ENCODE measurements at places on chromosomes 2 and 18. TPM values are rescaled to one million over a fixed set of nuclear protein-coding genes. Genes with fewer than 3 reads are reported as not detected.

GRCh38 chr2:239574434-239575156 is 173.8 kb upstream of the HDAC4 start:
- no peak for DNase-seq
- no peaks in the 10 kb centered on the region for H3K36me3 ChIP-seq
- no peak overlapping the region for H3K4me3 ChIP-seq
- no peaks in the 10 kb centered on the region for H3K4me1 ChIP-seq
- H3K27me3 ChIP-seq = no peaks in the 10 kb centered on the region

- no peak overlapping the region for H3K27ac ChIP-seq
- no peak for DNase-seq
- no peak overlapping the region for H3K4me3 ChIP-seq
- H3K27me3 ChIP-seq = peaks cover 12% of the 10 kb centered on the region
- H3K4me1 ChIP-seq = no peaks in the 10 kb centered on the region
These were observed 39.6 kb upstream of the DAPL1 start for GRCh38 chr2:158755310-158756087.

APOB gene
- total RNA-seq = under 0.01 TPM

DNA sequence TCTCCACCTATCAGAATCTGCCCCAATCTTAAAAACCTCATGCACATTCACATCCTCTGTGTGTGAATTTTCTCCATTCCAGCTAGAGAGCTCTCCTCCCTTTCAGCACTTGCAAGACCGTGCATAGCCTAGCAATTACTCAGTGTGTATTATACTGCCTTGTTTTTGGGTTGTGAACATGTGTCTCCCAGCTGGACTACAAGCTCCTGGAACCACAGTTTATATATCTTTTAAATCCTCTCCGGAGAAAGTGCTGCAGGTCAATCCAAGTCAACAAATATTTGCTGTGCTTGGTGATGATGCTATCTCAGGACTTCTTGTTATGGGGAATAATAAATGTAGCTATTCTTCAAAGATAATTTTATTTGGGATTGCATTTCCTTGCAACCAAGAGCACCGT is 58.2 kb upstream of the MEX3C start:
- no peaks in the 10 kb centered on the region for H3K36me3 ChIP-seq
- no peak for DNase-seq
- no peaks in the 10 kb centered on the region for H3K4me1 ChIP-seq
- H3K4me3 ChIP-seq = no peak overlapping the region

GRCh38 chr2:120766470-120767351 is 31.0 kb downstream of the GLI2 start:
- peak; percentile 50 for DNase-seq
- no peaks in the 10 kb centered on the region for H3K36me3 ChIP-seq
- peaks cover 62% of the 10 kb centered on the region for H3K4me1 ChIP-seq
- no peak overlapping the region for H3K4me3 ChIP-seq
- H3K27ac ChIP-seq = peak overlapping the region; percentile 87

DNA sequence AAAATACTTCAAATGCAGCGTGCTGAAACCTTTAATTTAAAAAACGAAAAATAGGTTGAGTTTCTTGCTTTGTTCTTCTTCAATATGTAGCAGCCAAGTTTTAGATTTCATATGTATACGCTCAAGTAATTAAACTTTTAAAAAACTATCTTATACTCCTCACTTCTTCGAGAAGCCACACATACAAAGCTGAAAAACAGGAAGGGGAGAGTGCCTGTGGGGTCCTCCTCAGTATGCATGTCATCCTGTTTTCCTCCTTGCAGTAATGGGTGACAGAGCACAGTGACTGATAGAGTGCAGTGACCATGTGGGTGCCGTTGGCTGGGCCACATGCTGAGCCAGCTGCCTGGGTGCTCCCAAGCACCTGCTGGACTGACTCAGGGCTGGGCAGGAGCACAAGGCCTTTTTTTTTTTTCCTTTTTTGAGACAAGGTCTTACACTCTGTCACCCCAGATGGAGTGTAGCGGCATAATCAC is 33.3 kb downstream of the UXS1 start:
- peaks cover 19% of the 10 kb centered on the region for H3K36me3 ChIP-seq
- H3K4me3 ChIP-seq = no peak overlapping the region
- H3K4me1 ChIP-seq = no peaks in the 10 kb centered on the region
- H3K27ac ChIP-seq = no peak overlapping the region
- H3K27me3 ChIP-seq = no peaks in the 10 kb centered on the region

DNA sequence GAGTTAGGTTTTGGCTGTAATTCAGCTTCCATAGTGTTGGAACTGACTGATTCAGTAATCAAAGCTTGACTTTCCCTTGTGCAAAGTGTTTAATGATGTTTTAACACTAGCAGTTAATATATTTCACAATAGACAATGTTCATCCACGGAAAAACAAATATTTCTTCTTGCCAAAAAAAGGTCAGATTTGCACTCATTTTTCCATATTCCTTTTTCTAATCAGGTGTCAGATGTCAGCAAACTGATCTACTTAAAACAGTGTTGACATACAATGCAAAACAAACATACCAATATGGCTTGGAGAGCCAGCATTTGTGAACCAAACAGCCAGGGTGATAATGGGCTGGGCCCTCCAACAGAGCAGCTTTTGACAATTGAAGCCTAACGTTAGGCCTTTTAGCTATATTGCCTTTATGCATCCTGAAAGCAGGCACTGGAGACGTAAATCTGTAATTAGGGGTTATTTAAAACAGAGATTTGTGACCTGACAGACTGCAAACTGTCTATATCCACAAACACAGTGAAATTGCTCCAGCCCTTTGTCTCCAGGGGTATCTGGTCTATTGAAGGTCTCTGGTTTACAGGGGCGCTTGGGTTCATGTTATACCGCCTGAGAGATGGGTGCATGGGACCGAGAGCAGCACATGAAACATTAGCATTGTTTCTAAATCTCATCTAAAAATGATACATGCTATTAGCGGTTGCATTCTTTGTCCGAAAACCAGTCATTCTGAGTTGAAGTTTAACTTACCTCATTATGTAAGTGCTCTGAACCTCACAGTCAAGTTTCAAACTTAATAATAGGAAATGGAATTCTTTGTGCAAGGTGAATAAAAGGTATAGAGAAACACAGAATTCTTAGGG is 7.1 kb upstream of the CDCA7 start:
- DNase-seq = no peak
- H3K4me1 ChIP-seq = no peaks in the 10 kb centered on the region
- no peak overlapping the region for H3K4me3 ChIP-seq
- no peak overlapping the region for H3K27ac ChIP-seq
- H3K27me3 ChIP-seq = peaks cover 7% of the 10 kb centered on the region

IL1RL1 gene
- under 0.01 TPM for total RNA-seq

GRCh38 chr2:199955007-199955338 is 318 bp downstream of the TYW5 start:
- H3K27me3 ChIP-seq = no peaks in the 10 kb centered on the region
- peaks cover 8% of the 10 kb centered on the region for H3K4me1 ChIP-seq
- peak overlapping the region; percentile 98 for H3K4me3 ChIP-seq
- DNase-seq = no peak
- H3K27ac ChIP-seq = peak overlapping the region; percentile 86

- no peaks in the 10 kb centered on the region for H3K36me3 ChIP-seq
- no peak overlapping the region for H3K4me3 ChIP-seq
- peaks cover 3% of the 10 kb centered on the region for H3K4me1 ChIP-seq
- peak; percentile 65 for DNase-seq
- no peak overlapping the region for H3K27ac ChIP-seq
- H3K27me3 ChIP-seq = peaks cover 30% of the 10 kb centered on the region
These were observed 155.2 kb downstream of the TWIST2 start for GRCh38 chr2:239002954-239003623.

- no peaks in the 10 kb centered on the region for H3K27me3 ChIP-seq
- H3K36me3 ChIP-seq = no peaks in the 10 kb centered on the region
- no peak overlapping the region for H3K27ac ChIP-seq
- H3K4me1 ChIP-seq = peaks cover 15% of the 10 kb centered on the region
- DNase-seq = no peak
These were observed 94.0 kb downstream of the MCFD2 start for GRCh38 chr2:46821600-46821999.

- no peak for DNase-seq
- no peaks in the 10 kb centered on the region for H3K27me3 ChIP-seq
- H3K4me1 ChIP-seq = no peaks in the 10 kb centered on the region
- H3K4me3 ChIP-seq = no peak overlapping the region
- no peak overlapping the region for H3K27ac ChIP-seq
These were observed 21.7 kb downstream of the HDAC4 start for GRCh38 chr2:239378918-239379640.

PSMA8 gene
- total RNA-seq = not detected

DNA sequence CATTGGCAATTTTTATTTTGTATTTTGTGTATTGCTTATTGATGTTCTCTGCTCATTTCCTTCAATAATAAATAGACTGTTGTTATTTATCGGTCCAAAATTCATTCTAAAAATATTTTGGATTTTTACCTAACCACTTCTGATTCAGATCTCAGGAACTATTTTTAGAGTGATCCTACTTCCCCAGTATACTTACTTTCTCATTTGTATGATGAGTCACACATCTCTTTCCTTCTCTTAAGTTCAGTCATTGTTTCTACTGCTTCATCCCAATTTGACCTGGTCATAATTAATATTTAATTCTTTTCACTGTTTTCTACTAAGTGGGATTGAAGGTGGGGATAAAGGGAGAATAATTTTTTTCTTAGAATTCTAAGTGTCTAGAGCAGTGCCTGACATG is 75.1 kb downstream of the AGPS start:
- H3K4me1 ChIP-seq = no peaks in the 10 kb centered on the region
- no peaks in the 10 kb centered on the region for H3K27me3 ChIP-seq
- no peak overlapping the region for H3K27ac ChIP-seq
- peak; percentile 76 for DNase-seq
- no peak overlapping the region for H3K4me3 ChIP-seq

IMPACT gene
- total RNA-seq = 11.8 TPM

Data from IMR-90 (cell line).